Tibial nerve (tissue), 4 donors: ENCODE measurements at places on chromosomes 16 and 17. TPM values are rescaled to one million over a fixed set of nuclear protein-coding genes. Genes with fewer than 3 reads are reported as not detected.

PCTP gene
- total RNA-seq = 62.1 TPM

STX1B gene
- 1.2 TPM for total RNA-seq

FGF11 gene
- total RNA-seq = 3.3 TPM

ACSM5 gene
- 16.2 TPM for total RNA-seq

PIK3R5 gene
- 21.4 TPM for total RNA-seq

ZNF286A gene
- total RNA-seq = 7.5 TPM

RAB37 gene
- 3.3 TPM for total RNA-seq

KRT26 gene
- not detected for total RNA-seq

TRIM72 gene
- total RNA-seq = not detected

C16orf89 gene
- 39.0 TPM for total RNA-seq

TBC1D3G gene
- total RNA-seq = not detected

SLC13A2 gene
- total RNA-seq = not detected

CASKIN1 gene
- 0.20 TPM for total RNA-seq

SOX8 gene
- 74.5 TPM for total RNA-seq

DBNDD1 gene
- 2.6 TPM for total RNA-seq

MT3 gene
- total RNA-seq = 291 TPM

PYDC1 gene
- not detected for total RNA-seq

CCL8 gene
- not detected for total RNA-seq

KCTD11 gene
- total RNA-seq = 25.8 TPM

PMP22 gene
- 3,019 TPM for total RNA-seq

TMED6 gene
- total RNA-seq = not detected

PRKCB gene
- 6.9 TPM for total RNA-seq

UTS2R gene
- not detected for total RNA-seq
